Mesenchymal stem cell (in vitro differentiated cells and primary cell): ENCODE measurements at places on chromosomes 7 and 10.

DNA sequence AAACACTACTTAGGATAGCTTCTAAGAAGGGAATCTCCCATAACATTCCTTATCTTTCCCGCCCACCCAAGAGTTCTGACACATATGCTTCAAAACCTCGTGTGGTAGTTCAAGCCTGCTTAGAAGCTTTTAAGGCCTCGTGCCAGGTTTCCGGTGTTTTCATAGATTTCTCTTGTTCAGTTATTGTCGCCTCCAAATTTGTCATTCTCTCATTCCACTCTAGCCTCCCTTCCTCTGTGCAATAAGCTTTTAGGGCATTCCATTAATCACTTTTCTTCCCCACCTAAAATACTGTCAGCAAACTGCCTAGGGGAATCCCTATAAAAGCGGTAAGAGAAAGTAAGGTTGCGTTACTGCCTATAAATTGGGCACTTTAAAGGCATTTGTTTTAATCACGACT, 718 bp upstream of the BPGM start:
- peak; percentile 59 for DNase-seq

DNA sequence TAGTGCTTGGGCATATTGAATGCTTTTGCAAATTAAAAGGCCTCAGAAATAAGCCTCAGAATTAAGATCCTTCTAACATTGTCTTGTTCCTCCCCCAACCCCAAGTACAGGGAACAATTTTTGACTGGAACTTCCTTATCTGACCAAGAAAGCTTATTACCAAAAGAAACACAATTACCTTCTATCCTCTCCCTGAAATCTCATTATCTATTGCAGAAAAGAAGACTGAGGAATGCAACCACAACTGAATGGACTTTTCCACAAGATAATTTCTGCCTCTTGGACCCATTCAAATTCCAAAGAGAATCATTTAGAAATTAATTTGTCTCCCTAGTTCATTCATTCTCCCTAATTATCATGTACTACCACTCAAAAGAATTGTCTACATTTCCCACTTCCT, 36.8 kb upstream of the SPAM1 start:
- DNase-seq, result no peak

DNA sequence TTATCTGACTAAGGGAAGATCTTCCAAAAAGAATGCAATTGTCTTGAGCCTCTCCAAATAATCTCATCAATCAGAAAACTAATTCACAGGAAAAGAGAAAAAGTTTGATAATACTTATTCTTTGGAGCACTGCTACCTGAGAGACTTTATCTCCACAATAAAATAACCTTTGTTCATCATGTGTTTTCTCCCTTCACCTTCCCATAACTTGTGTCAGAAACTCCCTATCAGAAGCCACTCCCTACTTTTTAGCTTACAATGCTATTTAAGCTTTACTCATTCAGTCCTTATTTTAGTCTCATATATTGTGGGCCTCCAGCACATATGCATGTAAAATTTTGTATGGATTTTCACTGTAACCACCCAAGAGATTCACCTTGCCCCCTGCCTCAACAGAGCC, 998 bp downstream of the CYP3A43 start:
- no peak for DNase-seq

- peak; percentile 3 for DNase-seq
Measured at GRCh38 chr10:65291286-65291685, 1634.5 kb upstream of the LRRTM3 start.

- no peak for DNase-seq
Measured at GRCh38 chr7:14892961-14893360, 9.6 kb downstream of the DGKB start.

DNA sequence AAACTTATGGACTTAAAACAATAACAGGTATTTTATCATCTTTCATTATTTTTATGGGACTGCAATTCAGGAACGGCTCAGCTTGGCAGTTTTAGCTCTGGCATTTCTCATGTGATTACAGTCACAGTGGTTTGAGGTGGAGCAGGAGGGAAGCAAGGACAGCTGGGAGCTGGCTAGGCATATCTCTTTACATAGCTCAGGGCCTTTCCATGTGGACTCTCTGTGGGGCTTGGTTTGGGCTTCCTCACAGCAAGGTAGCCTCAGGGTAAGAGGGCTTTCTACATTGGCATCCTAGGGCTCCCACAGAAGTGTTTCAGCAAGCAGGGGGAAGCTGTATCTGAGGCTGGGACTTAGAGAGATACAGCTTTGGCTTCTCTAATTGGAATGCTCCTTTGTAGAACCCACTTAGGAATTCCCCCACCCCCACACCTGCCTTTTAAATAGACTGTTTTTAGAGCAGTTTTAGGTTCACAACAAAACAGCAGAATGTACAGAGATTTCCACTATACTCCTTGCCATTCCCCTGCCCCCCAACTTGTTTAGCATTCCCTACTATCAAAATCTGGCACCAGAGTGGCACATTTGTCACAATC, 26.6 kb upstream of the SDHAF3 start:
- no peak for DNase-seq

DNA sequence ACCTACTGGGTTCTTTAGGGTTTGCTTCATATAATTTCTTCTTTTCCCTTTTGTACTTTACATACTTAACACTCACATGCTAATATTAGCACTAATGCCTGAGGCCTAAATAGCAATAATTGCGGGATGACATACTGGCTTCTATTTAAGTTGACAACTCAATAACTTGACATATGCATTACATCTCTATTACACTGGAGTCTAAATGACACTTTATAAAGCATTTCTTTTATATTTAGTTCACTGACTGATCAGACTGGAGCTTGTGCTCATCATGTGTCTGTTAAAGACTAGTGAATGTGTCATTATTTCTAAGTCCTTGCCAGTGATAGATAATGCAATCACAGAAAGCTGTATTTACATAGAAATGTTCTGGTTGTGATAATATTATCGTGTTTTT, 472.1 kb upstream of the SEMA3A start:
- DNase-seq, result no peak

GRCh38 chr7:113606325-113606724, 312.5 kb downstream of the PPP1R3A start:
- no peak for DNase-seq

- no peak for DNase-seq
Measured at GRCh38 chr7:128974241-128974934, 36.7 kb downstream of the IRF5 start.

DNA sequence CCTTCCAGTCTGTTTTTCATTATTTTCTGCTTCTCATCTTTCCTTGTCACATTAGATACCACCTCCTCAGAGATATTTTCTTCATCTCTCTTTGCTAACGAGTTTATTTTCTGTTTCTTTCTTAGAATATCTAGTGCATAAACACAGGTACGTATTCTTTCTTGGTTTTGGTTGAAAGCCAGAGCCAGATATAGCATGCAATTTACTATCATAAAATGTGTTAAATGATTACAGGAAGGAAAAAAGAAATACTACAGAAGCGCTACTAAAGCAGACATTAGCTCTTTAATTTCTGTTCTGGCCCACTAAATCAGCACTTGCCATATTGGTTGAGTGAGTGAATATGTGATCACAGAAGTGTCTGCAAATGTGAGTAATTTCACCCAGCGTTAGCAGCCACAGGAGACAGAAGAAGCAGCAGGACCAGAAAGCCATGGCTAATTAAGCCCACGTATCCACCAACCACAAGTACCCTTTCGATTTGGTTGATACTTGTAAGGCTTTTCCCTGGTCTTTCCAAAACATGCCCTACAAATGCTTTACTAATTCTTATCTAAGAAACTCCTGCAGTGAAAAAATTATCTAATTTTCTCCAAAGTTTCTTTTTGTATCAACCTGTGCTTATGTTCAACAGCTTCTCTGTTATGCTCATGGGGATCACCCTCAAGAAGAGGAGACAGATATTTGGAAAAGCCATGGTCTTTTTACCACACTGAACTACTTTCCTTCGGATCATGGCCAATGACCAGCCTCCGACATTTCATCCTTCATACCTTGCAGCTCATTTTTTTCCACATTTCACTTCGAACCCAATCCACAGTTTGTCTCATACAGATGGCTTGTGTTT, 23.1 kb upstream of the MACC1 start:
- DNase-seq, result no peak

GRCh38 chr7:34222722-34223121, 317.4 kb downstream of the BMPER start:
- no peak for DNase-seq

GRCh38 chr10:7337431-7338171, 73.2 kb downstream of the SFMBT2 start:
- DNase-seq, result no peak

- DNase-seq, result no peak
Measured at GRCh38 chr10:130180416-130180815, 44.2 kb downstream of the GLRX3 start.

DNA sequence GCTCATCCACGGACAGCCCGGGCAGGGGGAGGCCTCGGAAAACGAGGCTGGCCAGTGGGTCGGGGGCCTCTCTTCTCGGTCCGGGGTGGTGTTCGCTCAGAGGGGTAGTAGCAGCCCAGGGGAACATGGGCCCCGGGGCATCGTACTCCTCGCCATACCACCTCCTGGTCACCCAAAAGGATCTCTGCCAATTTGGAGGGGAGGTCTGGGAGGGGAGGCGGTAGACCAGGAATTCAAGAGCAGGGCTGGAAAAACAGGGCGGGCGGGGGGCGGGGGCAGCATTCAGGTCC, 67.4 kb downstream of the SLC29A4 start:
- DNase-seq, result no peak

GRCh38 chr10:5604961-5605360, 61.4 kb downstream of the ASB13 start:
- no peak for DNase-seq

- DNase-seq, result no peak
Measured at GRCh38 chr10:4838743-4839142, 12.7 kb downstream of the AKR1E2 start.

GRCh38 chr10:84178160-84178609, 4.6 kb downstream of the GPR15LG start:
- no peak for DNase-seq

- no peak for DNase-seq
Measured at GRCh38 chr7:95710711-95711110, 61.6 kb upstream of the DYNC1I1 start.

- no peak for DNase-seq
Measured at GRCh38 chr10:4046030-4046429, 261.0 kb upstream of the KLF6 start.

DNA sequence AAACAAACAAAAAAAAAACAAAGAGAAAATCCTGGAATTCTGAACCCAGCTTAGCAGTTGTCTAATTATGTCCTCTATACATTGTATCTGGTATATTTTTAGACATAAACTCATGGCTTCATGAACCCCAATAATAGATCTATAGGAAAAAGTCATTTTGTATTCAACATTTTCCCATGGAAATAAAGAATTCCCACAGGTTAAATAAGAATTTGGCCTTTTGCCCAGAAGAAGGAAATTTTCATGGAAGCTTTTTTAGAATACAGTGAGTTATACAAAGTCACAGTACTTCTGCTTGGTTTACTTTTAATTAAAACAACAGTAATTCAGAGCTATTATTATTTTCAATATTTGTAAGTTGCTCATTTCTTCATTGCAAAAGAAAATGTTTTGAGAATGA, 2.1 kb upstream of the PRKG1 start:
- no peak for DNase-seq

DNA sequence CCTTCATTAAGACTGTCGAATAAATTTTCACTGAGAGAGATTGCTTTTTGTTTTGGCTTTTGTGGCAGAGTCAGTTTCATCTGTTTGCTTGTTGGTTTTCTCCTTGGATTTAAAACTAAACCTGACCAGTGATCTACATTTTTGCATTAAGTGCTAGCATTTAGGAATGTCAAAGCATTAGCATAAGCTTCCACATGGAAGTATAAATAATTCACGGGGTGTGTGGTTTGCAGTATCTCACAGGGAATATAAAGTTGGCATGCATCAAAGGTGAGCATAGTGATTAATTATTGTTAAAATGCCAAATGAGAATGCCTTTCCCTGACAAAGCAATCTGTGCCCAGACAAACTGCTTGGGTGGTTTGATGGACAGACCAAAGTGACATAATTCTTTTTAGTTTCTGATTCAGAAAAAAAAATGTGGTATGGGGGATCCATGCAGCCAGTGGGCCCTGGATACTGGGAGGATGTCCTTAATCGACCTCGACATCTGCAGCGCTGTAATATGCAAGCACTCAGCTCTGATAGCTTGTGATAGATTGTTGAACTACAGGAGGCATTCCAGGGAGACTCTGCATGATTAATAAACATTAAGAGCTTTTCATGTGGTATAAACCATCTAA, 339.3 kb upstream of the POM121L12 start:
- DNase-seq, result no peak
